ENCODE measurements at places on chromosomes 2 and 18. TPM values are rescaled to one million over a fixed set of nuclear protein-coding genes. Genes with fewer than 3 reads are reported as not detected.

TMEFF2 gene
- not detected for total RNA-seq

EFHD1 gene
- total RNA-seq: 46.8 TPM

MC4R gene
- total RNA-seq: not detected

TM4SF20 gene
- not detected for total RNA-seq

- H3K27me3 ChIP-seq: no peaks in the 10 kb centered on the region
- DNase-seq: no peak
- H3K4me3 ChIP-seq: no peak overlapping the region
Observed at GRCh38 chr2:68932402-68932801, 20.3 kb downstream of the GKN2 start.

- no peaks in the 10 kb centered on the region for H3K36me3 ChIP-seq
- H3K27ac ChIP-seq: no peak overlapping the region
- H3K4me3 ChIP-seq: no peak overlapping the region
- H3K4me1 ChIP-seq: no peaks in the 10 kb centered on the region
Observed at GRCh38 chr18:634551-635045, 22.9 kb upstream of the TYMS start.

DNA sequence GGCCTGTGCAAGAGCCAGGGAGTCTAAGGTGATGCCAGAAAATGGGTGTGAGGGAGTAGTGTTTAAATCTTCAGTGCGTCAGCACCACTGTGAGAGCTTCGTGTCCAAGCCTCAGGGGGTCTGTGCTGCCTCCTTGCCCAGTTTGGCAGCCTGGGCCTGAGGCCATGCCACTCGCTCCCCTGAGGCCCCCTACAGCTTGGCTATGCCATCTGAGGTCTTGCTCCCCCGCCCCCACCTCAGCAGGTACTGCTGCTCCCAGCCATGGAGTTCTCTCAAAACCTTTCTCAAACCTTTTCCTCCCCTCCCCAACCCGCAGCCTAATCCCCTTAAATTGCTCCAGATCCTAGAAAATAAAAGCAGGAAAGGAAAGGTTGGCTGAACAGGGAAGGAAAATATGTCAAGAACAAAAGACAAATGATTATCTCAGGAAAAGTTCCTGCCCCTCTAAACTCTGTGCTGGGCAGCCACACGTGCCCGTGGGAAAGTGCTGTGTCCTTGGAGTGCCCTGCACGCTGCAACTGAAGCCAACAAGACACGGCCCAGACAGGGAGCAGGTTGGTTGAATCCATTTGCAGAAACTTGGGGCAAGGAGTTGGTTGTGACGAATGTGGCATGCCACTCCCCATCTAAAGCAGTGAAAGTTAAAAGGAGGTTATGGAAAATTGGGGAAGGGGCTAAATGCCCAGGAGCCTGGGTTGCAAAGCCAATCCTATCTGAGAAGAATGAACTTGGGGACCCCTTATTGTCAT, 61.2 kb downstream of the ATOH8 start:
- no peak overlapping the region for H3K27ac ChIP-seq
- H3K4me1 ChIP-seq: peaks cover 9% of the 10 kb centered on the region
- H3K36me3 ChIP-seq: no peaks in the 10 kb centered on the region
- DNase-seq: no peak

IL36A gene
- not detected for total RNA-seq

GPAT2 gene
- total RNA-seq: 8.0 TPM
